Effector memory CD4-positive, alpha-beta T cell (primary cell): ENCODE measurements at places on chromosomes 4 and X.

DNA sequence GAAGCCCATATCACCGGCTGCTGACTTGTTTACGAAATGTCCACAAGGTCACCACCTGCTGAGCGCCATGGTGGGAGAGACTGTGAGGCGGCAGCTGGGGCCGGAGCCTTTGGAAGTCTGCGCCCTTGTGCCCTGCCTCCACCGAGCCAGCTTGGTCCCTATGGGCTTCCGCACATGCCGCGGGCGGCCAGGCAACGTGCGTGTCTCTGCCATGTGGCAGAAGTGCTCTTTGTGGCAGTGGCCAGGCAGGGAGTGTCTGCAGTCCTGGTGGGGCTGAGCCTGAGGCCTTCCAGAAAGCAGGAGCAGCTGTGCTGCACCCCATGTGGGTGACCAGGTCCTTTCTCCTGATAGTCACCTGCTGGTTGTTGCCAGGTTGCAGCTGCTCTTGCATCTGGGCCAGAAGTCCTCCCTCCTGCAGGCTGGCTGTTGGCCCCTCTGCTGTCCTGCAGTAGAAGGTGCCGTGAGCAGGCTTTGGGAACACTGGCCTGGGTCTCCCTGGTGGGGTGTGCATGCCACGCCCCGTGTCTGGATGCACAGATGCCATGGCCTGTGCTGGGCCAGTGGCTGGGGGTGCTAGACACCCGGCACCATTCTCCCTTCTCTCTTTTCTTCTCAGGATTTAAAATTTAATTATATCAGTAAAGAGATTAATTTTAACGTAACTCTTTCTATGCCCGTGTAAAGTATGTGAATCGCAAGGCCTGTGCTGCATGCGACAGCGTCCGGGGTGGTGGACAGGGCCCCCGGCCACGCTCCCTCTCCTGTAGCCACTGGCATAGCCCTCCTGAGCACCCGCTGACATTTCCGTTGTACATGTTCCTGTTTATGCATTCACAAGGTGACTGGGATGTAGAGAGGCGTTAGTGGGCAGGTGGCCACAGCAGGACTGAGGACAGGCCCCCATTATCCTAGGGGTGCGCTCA lies 8.7 kb upstream of the MSANTD1 start:
- no peak for DNase-seq

DNA sequence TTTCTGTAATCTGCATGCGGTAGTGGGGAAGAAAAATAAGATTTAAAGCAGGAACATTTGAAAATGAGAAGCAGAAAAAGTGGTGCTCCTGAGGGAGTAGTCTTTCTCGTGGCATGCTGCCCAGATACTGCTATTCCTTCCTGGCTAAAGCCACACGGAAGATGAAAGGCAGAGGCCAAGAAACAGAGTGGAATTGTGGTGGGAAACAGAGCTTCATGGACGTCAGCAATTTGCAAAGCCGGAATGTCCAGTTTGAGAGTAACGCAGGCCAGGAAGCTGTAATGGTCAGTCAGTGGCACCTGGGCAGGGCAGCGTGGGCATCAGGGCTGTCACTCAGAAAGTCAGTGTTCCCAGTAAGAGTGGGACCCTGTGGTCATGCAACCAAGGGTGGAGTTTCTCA lies 63.7 kb upstream of the FMR1 start:
- no peak for DNase-seq

GRCh38 chr4:25223802-25224375 lies 9.9 kb upstream of the PI4K2B start:
- DNase-seq, result no peak

DNA sequence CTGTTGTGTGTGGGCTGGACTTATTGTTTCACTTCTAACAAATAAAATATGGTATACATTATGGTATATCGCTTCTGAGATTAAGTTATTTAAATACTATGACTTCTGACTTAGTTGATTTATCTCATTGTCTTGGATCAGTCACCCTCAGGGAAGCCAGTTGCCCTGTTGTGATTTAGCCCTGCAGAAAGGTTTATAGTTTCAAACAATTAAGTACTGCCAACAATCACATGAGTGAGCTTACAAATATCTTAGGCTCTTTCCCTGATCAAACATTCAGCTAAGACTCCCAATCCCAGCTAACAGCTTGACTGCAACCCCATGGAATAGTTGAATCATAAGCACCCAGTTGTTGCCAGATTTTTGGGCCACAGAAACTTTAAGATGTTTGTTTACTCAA lies 85.4 kb downstream of the MAGEC1 start:
- no peak for DNase-seq

DNA sequence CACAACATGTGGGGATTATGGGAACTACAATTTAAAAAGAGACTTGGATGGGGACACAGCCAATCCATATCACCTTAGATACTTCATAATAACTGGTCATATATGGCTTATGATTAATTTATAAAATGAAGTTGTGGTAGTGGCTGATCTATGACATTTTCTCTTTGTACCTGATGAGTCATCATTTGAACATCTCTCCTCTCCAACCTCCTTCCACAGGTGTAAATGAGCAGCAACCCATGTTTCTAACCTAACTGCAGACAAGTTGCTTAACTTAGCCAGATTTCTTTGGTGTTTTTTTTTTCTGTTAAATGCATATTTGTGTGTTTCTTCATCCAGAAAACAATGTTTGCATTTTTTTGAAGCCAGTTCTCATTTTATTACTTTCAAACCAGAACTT lies 42.6 kb downstream of the SPANXA2 start:
- no peak for DNase-seq

GRCh38 chrX:23819385-23820234 lies 36.6 kb downstream of the SAT1 start:
- DNase-seq, result no peak

DNA sequence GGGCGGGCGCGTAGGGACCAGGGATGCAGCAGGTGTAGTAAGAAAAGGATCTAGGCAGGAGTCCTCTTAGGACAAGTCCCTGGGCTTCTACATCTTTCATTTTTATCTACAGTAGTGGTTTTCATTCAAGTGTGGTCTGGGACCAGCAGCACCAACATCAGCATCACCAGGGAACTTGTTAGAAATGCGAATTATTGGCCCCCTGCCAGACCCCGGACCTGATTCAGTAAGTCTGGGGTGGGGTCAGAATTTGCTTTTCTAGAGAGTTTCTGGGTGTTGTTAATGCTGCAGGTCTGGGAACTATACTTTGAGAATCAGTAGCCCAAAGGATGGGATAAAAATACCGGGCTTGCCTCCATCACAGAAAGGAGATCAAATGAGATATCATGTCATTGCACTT lies 1.3 kb upstream of the PCYT1B start:
- DNase-seq, result no peak

DNA sequence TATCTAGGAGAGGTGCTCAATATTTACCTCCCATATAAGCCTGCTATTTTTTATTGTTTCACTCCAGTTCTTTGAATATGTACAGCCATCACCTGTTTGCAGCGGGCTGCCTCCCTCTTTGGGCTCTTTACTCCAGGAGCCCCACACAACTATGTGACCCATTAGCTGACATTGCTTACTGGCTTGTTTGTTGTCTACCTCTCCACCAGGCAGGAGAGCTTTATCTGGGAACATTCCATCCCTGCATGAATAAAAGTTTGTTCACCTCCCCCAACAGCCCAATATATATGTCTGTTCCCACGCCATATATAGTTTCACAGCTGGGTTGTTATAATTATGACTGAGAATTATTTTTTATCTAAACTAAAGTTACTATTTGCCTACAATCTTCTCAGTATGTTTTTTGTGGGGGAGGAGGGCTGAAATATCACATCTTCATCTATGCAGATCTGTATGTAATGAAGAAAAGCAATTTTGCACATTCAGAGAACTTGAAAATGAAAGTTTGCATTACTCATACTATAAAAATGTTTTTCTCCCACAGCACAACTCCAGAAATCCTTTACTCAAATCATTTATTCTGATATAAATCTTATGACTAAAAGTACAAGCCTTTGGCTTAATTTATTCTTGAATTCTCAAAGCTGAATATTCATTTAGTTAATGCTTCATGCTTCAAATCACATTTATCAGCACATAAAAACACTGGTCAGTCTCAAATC lies 61.2 kb upstream of the DAPP1 start:
- no peak for DNase-seq
